SJCRH30 (cell line): ENCODE measurements at places on chromosomes 12 and 14. TPM values are rescaled to one million over a fixed set of nuclear protein-coding genes. Genes with fewer than 3 reads are reported as not detected.

GRCh38 chr14:79961197-79961596 is 250.1 kb downstream of the DIO2 start:
- no peaks in the 10 kb centered on the region for H3K4me1 ChIP-seq
- H3K4me3 ChIP-seq, result no peak overlapping the region
- H3K27ac ChIP-seq, result no peak overlapping the region
- H3K36me3 ChIP-seq, result no peaks in the 10 kb centered on the region
- H3K27me3 ChIP-seq, result no peaks in the 10 kb centered on the region
- DNase-seq, result no peak

GRCh38 chr14:99792551-99793212 is 531 bp upstream of the EML1 start:
- H3K27ac ChIP-seq, result no peak overlapping the region
- peaks cover 2% of the 10 kb centered on the region; the same call in 1 of the 2 replicates for H3K36me3 ChIP-seq
- DNase-seq, result no peak
- no peak overlapping the region for H3K4me3 ChIP-seq

Gene TMTC2
- 6.5 and 7.5 TPM in 2 replicates for total RNA-seq

- H3K27ac ChIP-seq, result no peak overlapping the region
- H3K4me3 ChIP-seq, result no peak overlapping the region
- H3K4me1 ChIP-seq, result no peaks in the 10 kb centered on the region
- DNase-seq, result no peak
- no peaks in the 10 kb centered on the region for H3K27me3 ChIP-seq
- no peaks in the 10 kb centered on the region for H3K36me3 ChIP-seq
Measured at GRCh38 chr14:20675669-20676068, 8.7 kb upstream of the RNASE4 start.

DNA sequence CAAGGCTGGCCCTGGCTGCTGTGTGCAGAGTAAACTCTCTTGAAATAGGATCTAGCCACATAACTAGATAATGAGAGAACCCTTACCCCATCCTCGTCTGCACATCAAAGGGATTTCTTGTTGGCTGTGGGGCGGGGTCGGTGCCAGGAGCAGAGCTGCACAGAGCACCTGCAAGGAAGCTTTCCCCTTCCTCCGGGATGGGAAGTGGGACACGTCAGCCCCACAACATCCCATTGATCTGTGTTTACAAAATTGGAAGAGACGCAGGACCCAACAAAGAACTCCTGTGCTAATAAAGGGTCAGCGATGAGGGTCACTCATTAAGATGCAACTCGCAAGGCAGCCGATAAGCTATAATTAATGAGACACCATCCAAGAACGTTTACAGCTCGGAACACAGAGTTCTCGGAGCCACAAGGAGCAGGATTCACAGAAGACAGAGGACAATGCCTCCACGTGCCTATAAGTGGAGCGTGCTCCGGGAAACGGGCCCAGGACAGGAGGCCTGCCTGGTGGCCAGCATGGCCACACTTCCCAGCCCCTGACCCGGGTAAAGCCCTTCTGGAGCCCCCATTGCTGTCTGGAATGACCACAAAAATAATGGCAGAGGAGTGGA is 171.5 kb downstream of the SLC15A4 start:
- no peaks in the 10 kb centered on the region for H3K27me3 ChIP-seq
- no peak overlapping the region for H3K4me3 ChIP-seq
- DNase-seq, result no peak
- no peak overlapping the region for H3K27ac ChIP-seq
- H3K36me3 ChIP-seq, result no peaks in the 10 kb centered on the region

DNA sequence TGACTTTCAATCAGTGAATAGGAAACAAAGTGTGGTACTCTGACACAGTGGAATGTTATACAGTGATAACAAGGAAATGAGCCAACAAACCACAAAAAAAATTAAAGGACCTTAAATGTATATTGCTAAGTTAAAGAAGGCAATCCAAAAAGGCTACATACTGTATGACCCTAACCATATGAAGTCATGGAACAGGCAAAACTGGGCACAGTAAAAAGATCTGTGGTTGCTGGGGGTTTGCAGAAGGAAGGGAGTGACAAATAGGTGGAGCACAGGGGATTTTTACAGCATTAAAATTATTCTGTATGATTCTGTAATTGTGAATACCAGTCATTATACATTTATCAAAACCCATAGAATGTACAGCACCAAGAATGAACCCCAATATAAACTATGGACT is 112.6 kb downstream of the KCNC2 start:
- H3K4me3 ChIP-seq, result no peak overlapping the region
- no peak overlapping the region for H3K27ac ChIP-seq
- H3K4me1 ChIP-seq, result 0 out of 2 replicates have a peak, but pooled peaks cover 3% of the 10 kb centered on the region
- no peak for DNase-seq
- no peaks in the 10 kb centered on the region for H3K36me3 ChIP-seq
